LHCN-M2 (cell line): ENCODE measurements at places on chromosomes 4 and X. TPM values are rescaled to one million over a fixed set of nuclear protein-coding genes. Genes with fewer than 3 reads are reported as not detected.

Gene STAG2
- 45.8 and 90.4 TPM in 2 replicates for total RNA-seq

Gene TCEAL7
- 61.0 and 66.2 TPM in 2 replicates for total RNA-seq

Gene IL1RAPL1
- total RNA-seq, result 0.51 and 1.1 TPM in 2 replicates

Gene AMER1
- total RNA-seq, result 1.7 and 1.8 TPM in 2 replicates

Gene FABP2
- total RNA-seq, result not detected in 2 replicates

Gene SERTM2
- total RNA-seq, result not detected in 2 replicates

Gene TMSB4X
- total RNA-seq, result 5,577 and 7,816 TPM in 2 replicates

Gene NLRP2B
- not detected in 2 replicates for total RNA-seq

Gene ADGRG4
- not detected in 2 replicates for total RNA-seq

Gene ETDB
- not detected in 2 replicates for total RNA-seq

Gene ASB5
- 619 and 636 TPM in 2 replicates for total RNA-seq

Gene SPIN2B
- total RNA-seq, result 9.4 and 13.7 TPM in 2 replicates
